ENCODE measurements at places on chromosomes 1 and 21. TPM values are rescaled to one million over a fixed set of nuclear protein-coding genes. Genes with fewer than 3 reads are reported as not detected.

- no peaks in the 10 kb centered on the region for H3K4me1 ChIP-seq
- H3K27me3 ChIP-seq, result no peaks in the 10 kb centered on the region
- no peaks in the 10 kb centered on the region for H3K36me3 ChIP-seq
- H3K27ac ChIP-seq, result no peak overlapping the region
- H3K4me3 ChIP-seq, result no peak overlapping the region
These were observed 43.7 kb downstream of the COL6A1 start for GRCh38 chr21:46025113-46025770.

DNA sequence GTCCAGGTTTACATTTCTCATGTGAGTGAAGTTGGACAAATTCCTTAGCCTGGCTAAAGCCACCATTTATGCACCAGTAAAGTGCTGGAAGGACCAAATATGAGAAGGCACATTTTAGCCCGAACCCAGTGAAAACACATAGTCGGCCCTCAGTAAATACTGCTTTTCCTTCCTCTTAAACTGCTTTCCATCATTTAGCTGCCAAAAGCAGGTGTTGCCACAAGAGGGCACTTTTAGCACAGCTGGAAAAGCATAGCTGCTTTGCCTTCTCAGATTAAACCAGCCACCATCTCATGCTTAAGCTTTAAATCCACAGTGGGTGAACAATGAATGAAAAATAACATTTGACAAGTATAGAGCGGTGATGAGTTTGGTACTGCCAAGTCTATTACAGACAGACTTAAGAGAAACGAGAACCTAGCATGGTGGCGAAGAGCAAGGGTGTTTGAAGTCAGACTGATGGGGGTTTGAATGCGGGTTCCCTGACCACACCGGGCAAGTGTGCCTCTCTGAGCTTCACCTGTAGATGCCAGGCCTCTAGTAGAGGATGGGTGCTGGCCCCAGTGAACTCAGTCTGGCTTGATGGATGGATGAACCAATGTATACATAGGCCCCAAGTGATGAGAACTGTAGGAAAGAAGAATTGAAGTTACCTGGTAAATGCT is 57.8 kb downstream of the SLC35D1 start:
- no peaks in the 10 kb centered on the region for H3K4me1 ChIP-seq
- no peak overlapping the region for H3K27ac ChIP-seq
- no peaks in the 10 kb centered on the region for H3K27me3 ChIP-seq
- DNase-seq, result peak; percentile 81
- H3K4me3 ChIP-seq, result no peak overlapping the region

- DNase-seq, result no peak
- no peak overlapping the region for H3K4me3 ChIP-seq
- H3K27me3 ChIP-seq, result no peaks in the 10 kb centered on the region
- H3K36me3 ChIP-seq, result no peaks in the 10 kb centered on the region
- peaks cover 16% of the 10 kb centered on the region for H3K4me1 ChIP-seq
These were observed 5.6 kb downstream of the MAP3K21 start for GRCh38 chr1:233333086-233333485.

GRCh38 chr21:45615145-45615711 is 28.3 kb upstream of the PCBP3 start:
- DNase-seq, result peak; percentile 41
- peak overlapping the region; percentile 32 for H3K27ac ChIP-seq
- H3K4me3 ChIP-seq, result peak overlapping the region; percentile 42
- H3K4me1 ChIP-seq, result peaks cover 49% of the 10 kb centered on the region
- H3K36me3 ChIP-seq, result no peaks in the 10 kb centered on the region

GRCh38 chr1:8249838-8250237 is 68.1 kb upstream of the SLC45A1 start:
- no peaks in the 10 kb centered on the region for H3K36me3 ChIP-seq
- no peaks in the 10 kb centered on the region for H3K27me3 ChIP-seq
- DNase-seq, result no peak
- H3K27ac ChIP-seq, result no peak overlapping the region
- H3K4me3 ChIP-seq, result no peak overlapping the region

GRCh38 chr1:12012560-12013316 is 6.6 kb upstream of the MIIP start:
- H3K4me3 ChIP-seq, result no peak overlapping the region
- H3K36me3 ChIP-seq, result peaks cover 18% of the 10 kb centered on the region
- DNase-seq, result no peak
- H3K4me1 ChIP-seq, result no peaks in the 10 kb centered on the region

- DNase-seq, result no peak
- H3K36me3 ChIP-seq, result no peaks in the 10 kb centered on the region
- H3K4me1 ChIP-seq, result no peaks in the 10 kb centered on the region
- H3K27me3 ChIP-seq, result peaks cover 87% of the 10 kb centered on the region
- no peak overlapping the region for H3K27ac ChIP-seq
These were observed 235.2 kb upstream of the RAB4A start for GRCh38 chr1:229035748-229036082.

- no peak overlapping the region for H3K4me3 ChIP-seq
- H3K36me3 ChIP-seq, result no peaks in the 10 kb centered on the region
- no peak for DNase-seq
- H3K4me1 ChIP-seq, result peaks cover 14% of the 10 kb centered on the region
- H3K27ac ChIP-seq, result no peak overlapping the region
These were observed 10.9 kb upstream of the FASLG start for GRCh38 chr1:172647987-172648386.

GRCh38 chr1:60173006-60173405 is 99.4 kb upstream of the C1orf87 start:
- H3K4me3 ChIP-seq, result no peak overlapping the region
- no peak for DNase-seq
- H3K36me3 ChIP-seq, result no peaks in the 10 kb centered on the region
- peaks cover 9% of the 10 kb centered on the region for H3K4me1 ChIP-seq

DNA sequence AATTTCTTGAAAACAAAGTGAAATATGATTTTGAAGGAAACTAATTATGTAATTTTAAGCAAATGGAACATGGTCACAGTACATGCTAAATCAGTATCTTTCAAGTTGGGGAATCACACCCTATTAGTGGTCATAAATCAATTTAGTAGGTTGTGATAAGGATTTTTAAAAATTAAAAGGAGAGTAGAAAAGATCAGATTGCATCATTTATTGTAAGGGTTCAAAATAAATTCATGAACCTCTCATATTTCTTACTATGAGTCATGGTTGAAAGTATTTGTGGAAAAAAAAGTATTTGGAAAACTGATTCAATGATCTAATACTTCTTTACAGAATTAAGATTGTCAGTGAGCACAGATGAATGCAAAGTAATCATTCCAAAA is 14.6 kb downstream of the ADSS2 start:
- peak; percentile 41 for DNase-seq
- H3K27me3 ChIP-seq, result no peaks in the 10 kb centered on the region
- peak overlapping the region; percentile 86 for H3K27ac ChIP-seq
- peaks cover 37% of the 10 kb centered on the region for H3K4me1 ChIP-seq
- H3K36me3 ChIP-seq, result peaks cover 9% of the 10 kb centered on the region

DNA sequence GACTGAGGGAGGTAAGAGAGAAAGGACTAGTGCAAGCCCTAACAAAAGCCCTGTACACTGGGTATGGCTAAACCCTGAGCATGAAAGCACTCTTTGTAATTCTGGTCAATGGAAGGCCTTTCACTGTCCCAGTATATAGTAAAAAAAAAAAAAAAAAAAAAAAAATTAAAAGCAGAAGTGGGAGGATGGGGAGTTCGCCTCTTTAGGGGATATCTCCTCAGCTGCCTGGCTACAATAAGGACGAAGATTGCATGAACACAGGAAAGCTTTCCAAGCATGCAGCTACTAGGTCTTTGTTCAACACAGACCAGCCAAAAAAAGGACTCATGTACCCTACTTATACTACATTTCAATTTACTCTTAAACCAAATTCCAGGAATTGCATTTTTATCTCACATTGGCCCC is 59.1 kb downstream of the EIF4G3 start:
- H3K4me3 ChIP-seq, result no peak overlapping the region
- DNase-seq, result no peak
- no peaks in the 10 kb centered on the region for H3K27me3 ChIP-seq
- H3K4me1 ChIP-seq, result no peaks in the 10 kb centered on the region

- no peaks in the 10 kb centered on the region for H3K27me3 ChIP-seq
- no peaks in the 10 kb centered on the region for H3K36me3 ChIP-seq
- no peak for DNase-seq
These were observed 29.5 kb downstream of the RAP1GAP start for GRCh38 chr1:21639594-21640041.

GRCh38 chr1:9903801-9904527 is 6.1 kb downstream of the CTNNBIP1 start:
- H3K4me1 ChIP-seq, result peaks cover 10% of the 10 kb centered on the region
- no peak for DNase-seq
- H3K27me3 ChIP-seq, result no peaks in the 10 kb centered on the region
- no peaks in the 10 kb centered on the region for H3K36me3 ChIP-seq

Gene SPATA45
- not detected for total RNA-seq

Gene ATP6V1G3
- not detected for total RNA-seq

Gene CADM3
- total RNA-seq, result not detected

Gene HMCN1
- 0.66 TPM for total RNA-seq

Gene ETV3L
- total RNA-seq, result not detected

Gene OR6K3
- total RNA-seq, result not detected

Gene A3GALT2
- not detected for total RNA-seq

Data from PC-3 (cell line).